ENCODE measurements at places on chromosomes 5 and 9.

DNA sequence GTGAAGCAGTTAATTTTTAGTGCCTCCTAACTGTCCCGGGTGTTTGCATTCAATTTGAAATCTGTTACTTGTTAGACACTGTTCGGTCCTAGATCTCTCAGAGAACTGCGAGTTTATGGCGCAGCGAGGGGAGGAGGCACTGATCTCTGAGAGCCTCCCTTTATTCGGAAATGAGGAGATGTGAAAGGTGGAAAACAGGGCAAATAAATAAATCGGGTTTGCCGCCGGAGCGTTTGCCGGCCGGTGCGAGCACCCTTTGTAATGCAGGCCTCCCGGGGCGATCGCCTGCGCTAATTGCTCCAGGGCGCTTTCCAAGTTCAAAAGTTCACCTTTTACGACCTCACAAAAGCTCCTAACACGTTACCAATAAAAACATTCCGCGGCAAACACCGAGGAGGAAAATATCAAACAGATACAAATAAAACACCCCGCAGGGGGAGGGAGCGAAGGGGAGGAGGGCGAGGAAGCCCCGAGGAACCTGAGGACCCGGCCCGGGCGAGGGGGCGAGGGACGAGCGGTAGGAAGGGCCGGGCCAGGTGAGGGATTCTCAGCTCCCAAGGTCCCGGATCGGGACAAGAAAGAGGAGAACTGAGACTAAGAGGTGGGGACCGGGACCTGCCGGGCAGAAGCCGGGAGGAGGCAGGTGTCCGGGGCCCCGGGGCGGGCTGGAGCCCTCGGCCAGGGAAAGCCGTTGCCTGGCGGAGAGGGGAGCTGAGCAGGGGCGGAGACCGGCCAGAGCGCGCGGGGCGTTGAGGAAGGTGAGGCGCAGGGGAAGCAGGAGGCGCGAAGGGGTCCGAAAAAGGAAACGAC is 1.4 kb downstream of the NR6A1 start:
- DNase-seq, result no peak

DNA sequence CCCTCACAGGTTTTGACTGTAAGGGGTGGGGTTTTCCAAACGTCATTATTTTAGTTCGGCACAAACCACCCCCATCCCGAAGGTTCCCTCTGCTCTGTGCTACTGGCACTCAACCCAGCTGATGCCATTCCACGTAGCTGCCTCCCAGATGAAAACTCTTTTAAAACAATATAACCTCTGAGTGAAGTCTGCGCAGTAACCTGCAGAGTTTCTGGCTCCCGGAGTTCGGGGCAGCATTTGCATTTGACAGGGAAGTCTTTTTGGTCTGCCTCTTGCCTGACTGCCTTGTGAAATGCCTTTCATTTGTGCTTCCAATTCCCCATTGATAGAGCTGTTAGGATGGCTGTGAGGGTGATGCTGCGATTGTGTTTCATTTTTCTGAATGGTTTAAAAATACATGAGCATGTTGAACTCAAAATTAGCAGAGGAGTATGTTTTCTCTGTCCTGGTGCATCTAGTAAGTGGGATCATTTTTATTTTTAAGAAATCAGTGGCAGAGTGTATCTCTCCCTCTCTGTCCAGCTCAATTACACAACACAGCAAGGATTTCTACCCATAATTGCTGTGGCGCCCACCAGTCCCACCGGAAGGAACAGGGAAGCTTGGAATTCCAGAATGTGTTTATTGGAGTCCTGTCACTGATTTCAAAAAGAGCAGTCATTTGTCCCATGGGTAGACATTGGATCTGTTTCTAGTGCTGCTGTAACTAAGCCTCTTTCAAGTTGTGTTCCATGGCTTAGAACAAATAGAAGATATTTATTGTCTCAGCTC is 24.8 kb downstream of the ADCY2 start:
- DNase-seq, result no peak

- no peak for DNase-seq
These were observed 133.9 kb downstream of the PLK2 start for GRCh38 chr5:58326022-58326421.

GRCh38 chr5:157626831-157627230 is 25.4 kb downstream of the SOX30 start:
- no peak for DNase-seq

DNA sequence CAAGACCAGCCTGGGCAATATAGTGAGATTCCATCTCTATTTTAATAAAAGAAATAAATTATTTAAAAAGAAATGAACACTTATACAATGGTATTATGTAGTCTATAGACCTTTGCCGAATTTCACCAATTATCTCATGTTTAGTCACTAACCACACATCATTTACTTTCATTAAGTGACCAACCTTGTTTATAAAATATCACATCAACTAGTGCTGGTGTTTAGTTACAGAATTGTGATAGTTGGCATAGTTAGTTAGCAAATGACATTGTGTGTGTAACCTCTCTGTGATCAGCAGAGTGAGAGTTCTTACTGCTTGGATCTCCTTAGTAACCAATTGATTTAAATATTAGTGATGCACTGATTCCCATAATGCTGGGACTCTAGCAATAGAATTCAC is 71.8 kb downstream of the PRR16 start:
- DNase-seq, result no peak

DNA sequence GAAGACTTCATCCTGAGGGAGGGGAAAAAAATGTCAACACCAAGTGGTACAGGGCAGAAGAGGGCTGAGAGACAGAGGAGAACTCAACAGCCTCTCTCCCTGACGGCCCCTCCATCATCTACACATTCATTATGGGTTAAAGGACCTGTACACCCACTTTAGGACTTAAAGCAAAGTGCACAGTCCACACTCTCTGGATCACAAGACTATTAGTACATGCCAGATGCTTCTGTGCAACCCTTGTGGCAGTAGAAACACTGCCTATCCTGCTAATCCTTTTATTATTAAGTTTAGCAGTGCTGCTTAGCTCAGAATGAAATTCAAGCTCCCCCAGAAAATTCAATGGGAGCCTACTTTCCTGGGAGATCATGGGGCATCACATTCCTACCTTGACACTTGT is 1.9 kb downstream of the FRMD3 start:
- no peak for DNase-seq

GRCh38 chr9:110217656-110218099 is 9.7 kb upstream of the C9orf152 start:
- no peak for DNase-seq

DNA sequence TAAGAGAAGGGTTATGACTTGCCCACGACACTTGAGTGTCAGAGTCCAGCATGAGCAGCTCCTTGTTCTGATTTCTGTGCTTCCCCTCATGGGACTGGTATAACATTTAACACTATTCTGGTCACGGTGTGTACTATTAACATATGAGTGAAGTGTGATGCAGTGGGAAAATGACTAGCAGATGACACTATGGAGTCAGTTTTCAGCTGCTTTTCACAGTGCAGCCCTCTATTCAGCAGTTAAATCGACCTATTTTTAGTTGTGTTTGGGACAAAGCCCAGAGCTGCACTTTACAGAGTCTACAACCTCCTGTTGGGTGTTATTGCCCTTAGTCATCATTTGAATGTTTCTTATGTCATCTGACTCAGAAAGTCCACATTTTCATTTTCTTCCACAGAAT is 59.1 kb downstream of the CHSY3 start:
- no peak for DNase-seq

- no peak for DNase-seq
These were observed 1.2 kb downstream of the SGCD start for GRCh38 chr5:156328161-156328560.

DNA sequence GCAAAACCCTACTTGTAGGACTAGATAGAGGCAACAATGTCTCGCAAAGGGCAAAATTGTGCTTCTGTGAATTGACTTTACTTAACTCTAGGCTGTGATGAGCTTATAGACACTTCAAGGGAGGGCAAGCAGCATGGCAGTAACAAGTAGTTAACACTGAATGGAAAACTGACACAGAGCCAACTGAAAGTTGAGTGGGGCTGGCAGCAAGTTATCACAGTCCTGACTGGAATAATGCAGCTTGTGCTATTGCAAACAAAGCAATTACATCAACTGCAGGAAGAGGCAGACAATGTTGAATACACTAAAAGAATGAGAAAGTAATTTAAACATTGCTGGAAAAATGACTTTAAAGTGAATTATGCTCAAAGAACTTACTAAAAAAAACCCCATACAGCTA is 62.2 kb downstream of the RNF38 start:
- no peak for DNase-seq

GRCh38 chr9:138098116-138098907 is 220.7 kb downstream of the CACNA1B start:
- DNase-seq, result no peak

GRCh38 chr5:69043655-69043996 is 50.2 kb upstream of the SLC30A5 start:
- no peak for DNase-seq

DNA sequence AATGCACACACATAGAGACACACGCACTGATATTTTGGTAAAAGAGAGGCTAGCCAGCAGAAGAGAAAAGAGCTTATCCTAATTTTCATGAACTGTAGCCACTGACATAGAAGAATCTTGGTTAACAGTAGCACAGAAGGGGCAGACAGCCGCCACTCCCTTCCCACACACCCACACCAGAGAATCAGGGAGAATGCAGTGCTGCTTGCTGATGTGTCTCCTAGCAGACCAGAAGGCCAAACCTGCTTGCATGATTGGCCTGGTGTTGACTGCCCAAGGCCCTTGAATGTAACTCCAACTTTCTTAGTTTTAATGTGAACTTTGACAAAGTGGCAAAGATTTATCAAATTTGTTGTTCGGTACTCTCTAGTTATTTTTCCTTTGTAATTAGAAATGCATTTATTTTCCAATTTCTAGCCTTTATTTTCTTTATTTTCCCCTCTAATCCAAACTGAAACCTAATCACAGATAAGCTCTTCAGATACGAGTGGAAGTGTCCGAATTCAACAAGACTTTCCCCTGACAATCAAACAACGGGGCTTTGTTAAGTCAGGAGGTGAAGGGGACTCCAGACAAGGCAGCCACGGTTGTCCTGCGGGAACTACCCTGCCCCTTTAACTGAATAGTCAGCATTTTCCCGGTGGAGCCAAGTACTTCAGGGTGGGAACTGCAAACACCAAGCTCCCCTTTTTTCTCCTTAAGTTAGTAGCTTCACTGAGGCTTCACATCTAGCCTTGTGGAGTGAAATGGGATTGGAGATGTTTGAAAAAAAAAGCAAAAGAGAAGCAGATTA is 81.9 kb upstream of the CTSL start:
- DNase-seq, result no peak

GRCh38 chr5:66864240-66864884 is 268.2 kb downstream of the MAST4 start:
- no peak for DNase-seq

GRCh38 chr5:143812085-143812705 is at the start of gene HMHB1:
Gene HMHB1 (plus strand): TSS chr5:143812161.
- no peak for DNase-seq

- DNase-seq, result no peak
These were observed 138.8 kb downstream of the HSD17B3 start for GRCh38 chr9:96163161-96163560.

- no peak for DNase-seq
These were observed 33.8 kb upstream of the ACO1 start for GRCh38 chr9:32350682-32351081.

GRCh38 chr9:137052998-137053943 is 590 bp downstream of the ENTPD2 start:
- DNase-seq, result no peak

- no peak for DNase-seq
These were observed 2.1 kb upstream of the MLLT3 start for GRCh38 chr9:20624201-20625002.

Measured in stimulated activated CD8-positive, alpha-beta memory T cell treated with anti-CD3 and anti-CD28 coated beads, Interleukin-4, amount 100 ng/mL, for 4 hours (primary cell).